ENCODE measurements at places on chromosomes 1 and 21.
A peak's percentile ranks its signal among the peaks of the same experiment; 100 is the strongest.

DNA sequence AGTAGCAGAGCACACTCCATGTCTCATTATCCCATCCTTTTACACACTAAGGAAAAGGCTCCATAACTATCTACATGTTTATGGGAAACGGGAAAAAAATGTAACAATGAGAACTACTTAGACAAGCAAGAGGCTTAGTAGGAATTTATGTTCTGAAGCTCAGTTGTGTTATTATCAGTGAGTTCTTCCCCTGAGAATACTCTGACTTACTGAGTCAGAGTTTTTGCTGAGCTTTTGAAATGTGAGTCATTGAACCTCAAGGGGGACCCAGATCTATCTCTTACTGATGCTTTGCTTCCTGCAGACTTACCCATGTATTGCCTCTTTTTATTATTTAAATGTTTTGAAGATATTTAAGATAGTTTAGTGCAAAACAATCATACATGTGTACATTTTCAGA lies 20.1 kb downstream of the CFHR5 start:
- no peak for DNase-seq

DNA sequence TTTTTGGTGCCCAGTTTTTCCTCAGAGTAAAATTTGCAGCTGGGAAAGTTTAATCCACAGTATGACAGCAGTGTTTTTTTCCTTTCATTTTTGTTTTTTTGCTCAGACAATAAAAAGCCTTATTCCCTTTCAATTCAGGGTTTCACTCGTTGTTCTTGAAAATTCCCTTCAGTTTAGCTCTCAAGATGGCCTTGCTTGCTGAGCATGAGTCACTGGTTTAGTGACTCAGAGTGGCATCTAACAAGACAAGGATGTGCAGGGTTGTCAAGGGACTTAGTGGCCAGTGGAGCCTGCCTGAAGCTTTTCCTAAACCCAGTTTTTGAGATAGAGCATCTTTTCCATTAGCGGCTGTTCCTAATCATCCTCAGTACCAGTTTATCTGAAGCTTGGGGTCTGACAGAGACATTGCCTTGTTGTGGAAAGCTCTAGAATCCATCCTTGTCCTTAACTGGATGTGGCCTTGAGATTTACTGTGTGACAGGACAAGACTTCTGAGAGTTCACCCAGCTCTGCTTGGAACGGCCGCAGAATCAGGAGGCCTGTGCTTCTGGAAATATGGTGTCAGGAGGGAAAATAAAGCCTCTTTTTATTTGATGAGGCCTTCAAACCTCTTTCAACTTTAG lies 48.4 kb upstream of the DNAJC6 start:
- no peak for DNase-seq

- no peak for DNase-seq
Measured at GRCh38 chr1:209454340-209454994, 129.0 kb upstream of the CAMK1G start.

GRCh38 chr1:59560807-59561450 lies 253.8 kb upstream of the HOOK1 start:
- DNase-seq, result no peak

- no peak for DNase-seq
Measured at GRCh38 chr1:12009318-12009947, 9.9 kb upstream of the MIIP start.

DNA sequence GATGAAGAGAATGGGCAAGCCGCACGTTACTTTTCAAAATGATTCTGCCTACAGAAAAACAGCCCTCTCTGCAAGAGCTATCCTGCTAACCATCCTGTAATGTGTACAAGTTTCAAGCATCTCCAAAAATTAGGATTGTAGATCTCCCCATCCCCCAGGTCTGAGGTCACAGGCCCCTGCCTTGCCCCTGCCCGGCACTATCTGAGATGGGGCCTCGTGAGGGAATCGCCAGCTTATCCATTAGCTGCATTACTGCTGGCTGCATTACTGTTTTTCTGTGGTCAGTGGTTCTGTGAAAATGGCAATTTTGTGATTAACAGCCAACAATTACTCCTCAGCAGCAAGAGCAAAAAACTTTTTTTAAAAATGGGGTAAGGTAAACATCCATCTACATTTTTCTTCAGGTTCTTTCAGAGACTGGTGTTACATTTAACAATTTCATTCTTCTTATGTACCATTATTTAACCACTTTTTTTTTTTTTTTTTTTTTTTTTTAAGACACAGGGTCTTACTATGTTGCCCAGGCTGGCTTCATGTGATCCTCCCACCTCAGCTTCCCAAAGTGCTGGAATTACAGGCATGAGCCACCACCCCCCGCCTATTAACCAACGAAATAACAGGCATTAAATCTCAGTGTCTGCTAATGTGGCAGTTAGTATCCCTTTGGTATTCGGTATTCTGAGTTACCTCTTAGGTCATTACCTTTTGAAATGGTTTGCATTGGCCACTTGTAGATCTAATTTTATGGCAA lies 83.8 kb downstream of the MRPL37 start:
- DNase-seq, result no peak

- DNase-seq, result no peak
Measured at GRCh38 chr1:245754463-245754961, 599.7 kb downstream of the KIF26B start.

- no peak for DNase-seq
Measured at GRCh38 chr1:185739967-185740366, 5.8 kb downstream of the HMCN1 start.

GRCh38 chr1:99784143-99784542 lies 17.7 kb upstream of the FRRS1 start:
- no peak for DNase-seq

GRCh38 chr1:159958719-159959380 lies 4.8 kb upstream of the SLAMF9 start:
- DNase-seq, result no peak

DNA sequence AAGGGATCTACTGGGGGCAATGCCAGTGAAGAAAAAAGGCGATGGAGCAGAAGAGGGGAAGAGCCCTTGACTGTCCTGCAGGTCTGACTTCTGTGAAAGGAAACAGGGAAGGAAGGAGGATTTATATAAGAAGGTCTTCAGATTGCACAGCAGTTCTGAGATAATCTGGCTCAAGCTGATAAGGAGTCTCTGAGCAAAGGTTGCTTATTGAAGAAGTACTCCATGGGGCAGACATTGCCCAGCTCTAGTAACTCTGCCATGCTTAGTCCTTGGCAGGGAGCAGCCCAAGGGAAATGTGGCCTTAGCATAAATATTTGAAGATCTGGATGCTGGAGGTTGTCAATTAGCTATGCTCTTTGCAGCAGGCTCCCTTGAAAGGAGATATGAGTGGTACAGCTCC lies 15.9 kb upstream of the TTF2 start:
- no peak for DNase-seq

- no peak for DNase-seq
Measured at GRCh38 chr1:201515895-201516294, 9.0 kb upstream of the CSRP1 start.

GRCh38 chr1:223776075-223776814 lies 63.9 kb downstream of the CAPN2 start:
- DNase-seq, result no peak

DNA sequence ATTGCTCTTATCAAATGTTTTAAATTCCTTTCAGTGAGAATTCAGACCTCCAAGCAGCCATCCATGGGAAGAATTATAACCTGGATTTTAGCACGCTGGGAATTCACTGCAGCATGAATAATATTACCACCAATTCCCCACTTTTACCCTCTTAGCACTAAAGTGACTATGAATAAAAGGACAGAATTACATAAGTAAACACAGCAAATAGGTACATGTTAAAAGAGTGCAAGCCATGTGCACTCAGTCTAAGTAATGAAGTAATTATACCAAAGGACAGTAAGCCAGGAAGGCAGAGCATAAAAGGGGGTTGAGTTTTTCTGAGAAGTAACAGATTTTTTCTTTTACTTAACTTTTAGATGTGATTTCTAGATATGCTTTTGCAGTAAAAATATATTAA lies 176.3 kb downstream of the DENND1B start:
- peak; percentile 92 for DNase-seq

GRCh38 chr1:40435471-40435870 lies 14.8 kb upstream of the ZFP69B start:
- DNase-seq, result no peak

- no peak for DNase-seq
Measured at GRCh38 chr1:69592341-69592740, 24.6 kb downstream of the LRRC7 start.

DNA sequence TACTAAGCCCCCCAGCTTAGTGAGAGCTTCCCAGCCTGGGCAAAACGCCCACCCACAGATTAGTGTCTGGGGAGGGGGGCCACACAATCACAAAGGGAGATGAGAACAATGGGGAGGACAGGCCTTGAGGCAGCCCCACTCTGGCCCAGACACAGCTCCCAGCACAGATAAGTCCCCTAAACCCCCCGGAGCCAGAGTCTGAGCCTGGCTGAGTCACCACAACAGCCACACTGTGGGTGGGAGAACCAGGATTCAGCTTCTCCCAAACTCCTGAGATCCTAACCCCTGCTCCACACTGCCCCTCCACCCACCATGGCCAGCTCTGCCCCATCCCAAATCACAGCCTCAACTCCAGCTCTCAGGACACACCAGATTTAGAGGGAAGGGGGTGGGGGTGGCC lies 4.2 kb downstream of the NECTIN4 start:
- no peak for DNase-seq

- no peak for DNase-seq
Measured at GRCh38 chr1:226695335-226695900, 43.7 kb downstream of the ITPKB start.

DNA sequence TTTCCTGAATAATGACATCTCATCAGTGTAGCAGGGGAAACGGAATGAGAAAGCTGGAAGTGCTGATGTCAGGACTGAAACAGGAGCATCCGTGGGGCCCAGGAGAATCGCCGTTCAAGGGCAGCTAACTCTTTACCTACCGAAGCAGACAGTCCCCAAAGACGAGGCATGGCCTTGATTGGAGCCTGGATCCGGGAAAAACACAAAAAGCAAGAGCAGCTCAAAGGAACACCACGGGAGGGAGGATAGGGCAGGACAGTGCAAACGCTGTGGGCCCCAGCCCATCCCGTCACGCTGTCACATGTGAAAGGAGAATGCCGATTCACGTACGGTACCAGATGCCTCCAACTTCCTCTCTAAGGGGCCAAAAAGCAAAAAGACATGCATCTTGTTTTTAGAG lies 34.9 kb downstream of the WNT9A start:
- DNase-seq, result no peak

DNA sequence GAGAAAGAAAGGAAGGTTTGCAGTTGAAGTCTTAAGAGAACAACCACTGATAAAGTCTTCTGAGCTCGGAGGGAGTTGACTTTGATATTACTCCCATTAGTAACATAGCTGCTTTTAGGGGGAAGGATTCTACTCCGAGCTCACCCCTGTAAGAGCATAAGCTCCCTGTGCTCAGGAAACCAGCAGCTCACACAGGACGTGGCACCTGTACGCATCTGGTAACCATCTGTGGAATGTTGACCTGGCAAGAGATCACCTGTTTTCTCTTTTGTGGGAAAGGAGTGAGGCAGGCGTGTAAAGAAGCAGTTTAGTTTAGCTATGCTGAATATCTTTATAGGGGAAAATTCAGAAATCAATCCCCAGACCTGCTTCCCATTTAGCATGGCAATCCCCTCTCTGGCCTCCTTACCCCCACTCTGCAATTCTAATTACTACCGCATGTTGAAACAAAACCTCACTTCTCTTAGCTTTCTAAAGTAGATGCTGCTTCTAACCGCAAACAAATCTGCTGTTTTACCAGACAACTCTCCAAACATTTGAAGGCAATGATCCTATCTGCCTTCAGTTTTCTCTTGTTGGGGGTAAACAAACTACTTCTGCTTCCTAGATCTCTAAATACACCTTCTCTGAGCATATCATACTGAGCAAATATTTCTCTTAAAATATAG lies 121.8 kb upstream of the KCNK1 start:
- DNase-seq, result no peak

DNA sequence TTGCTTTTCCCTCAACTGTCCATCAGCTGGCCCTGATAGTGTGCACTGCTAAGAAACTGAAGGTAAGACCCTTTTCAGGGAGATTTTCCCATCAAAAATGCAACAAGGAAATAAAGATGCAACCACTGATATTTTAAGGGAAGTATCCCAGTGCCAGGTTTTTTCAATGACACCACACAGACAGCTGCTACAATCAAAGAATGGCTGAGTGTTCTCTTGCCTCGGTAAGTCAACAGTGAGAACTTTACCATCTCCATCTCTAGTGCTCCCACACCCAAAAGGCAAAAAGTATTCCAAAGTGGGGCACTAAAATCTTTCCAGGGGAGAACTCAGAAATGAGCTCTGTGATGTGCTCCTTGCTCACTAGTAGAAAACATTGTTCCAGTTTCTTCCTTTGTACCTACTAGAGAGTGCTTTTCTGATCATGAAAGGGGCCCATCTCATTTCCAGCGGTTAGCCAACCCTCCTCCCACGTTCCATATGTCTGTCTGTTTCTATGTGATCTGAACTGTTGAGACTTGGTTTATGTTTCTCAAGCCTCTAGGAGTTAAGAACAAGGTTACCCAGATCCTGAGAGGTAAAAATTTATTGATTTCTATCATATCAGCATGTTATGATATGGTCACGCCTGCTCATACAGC lies 67.6 kb upstream of the NEK2 start:
- no peak for DNase-seq

DNA sequence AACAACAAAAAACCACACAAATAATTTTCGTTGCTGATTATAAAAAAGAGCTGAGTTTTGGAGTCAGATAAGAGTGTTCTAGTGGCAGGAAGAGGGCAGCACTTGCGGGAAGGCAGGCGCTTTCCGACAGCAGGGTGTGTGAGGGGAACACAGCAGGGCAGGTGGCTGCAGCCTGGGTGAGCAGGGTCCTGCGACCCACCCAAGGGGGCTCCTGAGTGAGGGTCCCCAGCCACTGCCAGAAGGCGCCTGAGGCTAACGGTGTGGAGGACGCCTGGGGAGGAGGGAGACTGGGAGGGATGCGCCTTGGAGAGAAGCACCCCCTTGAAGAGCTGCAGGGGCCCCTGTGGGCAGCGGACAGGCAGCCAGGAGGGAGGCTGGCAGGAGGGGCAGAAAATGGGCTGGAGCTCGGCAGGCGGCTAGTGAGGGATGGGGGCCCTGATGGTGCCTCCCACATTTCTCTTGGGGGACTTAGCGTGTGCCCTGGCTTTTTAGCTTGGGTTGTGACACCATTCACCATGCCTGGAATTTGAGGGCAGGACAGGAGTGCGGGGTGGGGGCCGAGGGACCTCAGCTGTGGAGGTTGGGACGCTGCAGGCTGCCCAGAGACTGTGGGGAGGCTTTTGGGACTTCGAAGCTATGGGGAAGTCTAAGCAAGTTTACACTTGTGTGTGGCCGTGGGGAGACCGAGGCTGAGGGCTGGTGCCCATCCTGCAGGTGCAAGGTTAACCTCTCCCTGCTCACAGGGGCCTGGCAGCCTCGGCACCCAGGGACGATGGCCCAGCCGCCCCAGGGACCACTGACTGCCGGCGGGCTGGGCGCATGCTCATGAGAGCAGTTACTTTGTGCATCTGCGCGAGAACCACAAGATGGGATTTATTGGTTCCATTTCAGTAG lies 111.4 kb downstream of the SIK1 start:
- DNase-seq, result no peak

DNA sequence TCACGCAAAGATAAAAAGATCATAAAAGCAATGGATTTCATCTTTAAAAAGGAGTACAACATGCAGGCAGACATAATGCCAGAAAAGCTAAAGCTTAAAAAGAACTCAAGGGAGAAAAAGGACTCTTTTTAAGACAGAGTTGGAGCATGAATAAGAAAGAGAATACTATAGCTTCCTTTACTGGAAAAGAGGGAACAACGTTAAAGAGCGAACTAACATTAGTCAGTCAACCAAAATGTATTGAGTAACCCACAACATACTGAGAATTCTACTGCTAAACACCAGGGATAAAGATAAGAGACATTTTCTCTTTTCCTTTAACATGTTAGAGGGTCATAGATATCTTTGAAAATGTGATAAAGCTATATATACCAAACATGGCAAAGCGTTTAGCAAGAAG lies 182.0 kb downstream of the DUSP10 start:
- no peak for DNase-seq

GRCh38 chr1:25794325-25794724 lies 5.7 kb upstream of the SELENON start:
- no peak for DNase-seq
